ENCODE measurements at places on chromosomes 6 and 20. TPM values are rescaled to one million over a fixed set of nuclear protein-coding genes. Genes with fewer than 3 reads are reported as not detected.
A peak's percentile ranks its signal among the peaks of the same experiment; 100 is the strongest.

GRCh38 chr6:104537180-104537579, 322.5 kb downstream of the HACE1 start:
- H3K36me3 ChIP-seq: no peaks in the 10 kb centered on the region
- no peak overlapping the region for H3K27ac ChIP-seq
- DNase-seq: no peak

- H3K36me3 ChIP-seq: no peaks in the 10 kb centered on the region
- no peak overlapping the region for H3K27ac ChIP-seq
- no peaks in the 10 kb centered on the region for H3K4me1 ChIP-seq
- DNase-seq: no peak
These were observed 16.9 kb downstream of the SLC22A3 start for GRCh38 chr6:160365117-160365516.

- H3K27ac ChIP-seq: no peak overlapping the region
- no peaks in the 10 kb centered on the region for H3K36me3 ChIP-seq
- no peak overlapping the region for H3K4me3 ChIP-seq
- H3K4me1 ChIP-seq: peaks cover 8% of the 10 kb centered on the region
These were observed 20.1 kb upstream of the RNGTT start for GRCh38 chr6:88983532-88983931.

- peak; percentile 66 for DNase-seq
- peaks cover 43% of the 10 kb centered on the region for H3K4me1 ChIP-seq
- H3K4me3 ChIP-seq: peak overlapping the region; percentile 63
These were observed 87.1 kb downstream of the TMEM242 start for GRCh38 chr6:157236040-157236725.

Gene CDC40
- 14.5 TPM for total RNA-seq

DNA sequence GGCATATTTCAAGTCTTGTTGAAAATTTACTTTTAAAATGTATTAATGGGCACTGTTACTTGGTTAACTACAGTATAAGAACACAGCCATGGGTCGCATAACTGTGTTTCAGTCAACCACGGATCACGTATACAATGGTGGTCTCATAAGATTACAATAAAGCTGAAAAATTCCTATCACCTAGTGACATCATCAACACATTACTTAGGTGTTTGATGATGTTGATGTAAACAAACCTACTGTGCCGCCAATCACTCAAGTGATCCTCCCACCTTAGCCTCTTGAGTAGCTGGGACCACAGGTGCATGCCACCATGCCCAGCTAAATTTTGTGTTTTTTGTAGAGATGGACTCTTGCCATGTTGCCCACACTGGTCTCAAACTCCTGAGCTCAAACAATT, 16.7 kb upstream of the ETV7 start:
- H3K36me3 ChIP-seq: no peaks in the 10 kb centered on the region
- no peak overlapping the region for H3K4me3 ChIP-seq
- no peak overlapping the region for H3K27ac ChIP-seq
- H3K27me3 ChIP-seq: no peaks in the 10 kb centered on the region
- no peak for DNase-seq

Gene PARD6B
- total RNA-seq: 1.5 TPM

- no peaks in the 10 kb centered on the region for H3K36me3 ChIP-seq
- peak overlapping the region; percentile 89 for H3K4me3 ChIP-seq
- peak overlapping the region; percentile 98 for H3K27ac ChIP-seq
These were observed 2.5 kb downstream of the RNF217 start for GRCh38 chr6:124964764-124965105.

GRCh38 chr20:45016089-45016671, 49.9 kb downstream of the STK4 start:
- no peak for DNase-seq
- H3K36me3 ChIP-seq: peaks cover 3% of the 10 kb centered on the region
- H3K27me3 ChIP-seq: no peaks in the 10 kb centered on the region
- H3K4me1 ChIP-seq: peaks cover 20% of the 10 kb centered on the region

DNA sequence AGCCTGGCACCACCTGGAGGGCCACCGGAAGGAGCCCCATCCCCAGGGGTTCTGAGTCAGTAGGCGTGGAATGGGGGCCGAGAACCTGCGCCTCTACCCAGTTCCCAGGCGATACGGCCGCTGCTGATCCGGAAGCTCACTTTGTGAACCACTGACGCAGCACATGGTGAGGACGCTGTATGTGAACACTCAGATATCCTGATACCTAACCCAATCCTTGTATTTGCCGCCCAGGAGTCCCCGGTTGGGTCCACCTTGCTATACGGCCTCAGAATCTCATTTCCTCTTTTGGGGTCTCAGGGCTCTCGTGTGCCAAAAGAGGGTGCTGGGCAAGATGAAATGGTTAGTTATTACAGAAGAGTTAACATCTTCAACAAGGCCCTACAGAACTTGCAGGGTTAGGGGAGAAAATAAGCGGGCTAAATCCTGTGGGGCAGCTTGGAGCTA, 604 bp upstream of the RAB5IF start:
- peak; percentile 77 for DNase-seq
- H3K27ac ChIP-seq: peak overlapping the region; percentile 89
- peaks cover 29% of the 10 kb centered on the region for H3K4me1 ChIP-seq
- H3K36me3 ChIP-seq: peaks cover 13% of the 10 kb centered on the region
